Mesenteric fat pad (tissue), 1 donor: ENCODE measurements at places on chromosomes 3 and 15. TPM values are rescaled to one million over a fixed set of nuclear protein-coding genes. Genes with fewer than 3 reads are reported as not detected.

Gene CCR8
- not detected for total RNA-seq

Gene GOLGA8M
- total RNA-seq, result 5.8 TPM

Gene DISP2
- 0.26 TPM for total RNA-seq

- DNase-seq, result no peak
Observed at GRCh38 chr15:100926971-100927756, 8.0 kb downstream of the LRRK1 start.

GRCh38 chr3:63097396-63097795 is 180.7 kb upstream of the SYNPR start:
- no peak for DNase-seq

- DNase-seq, result no peak
Observed at GRCh38 chr3:167110901-167111300, 269.2 kb downstream of the ZBBX start.

DNA sequence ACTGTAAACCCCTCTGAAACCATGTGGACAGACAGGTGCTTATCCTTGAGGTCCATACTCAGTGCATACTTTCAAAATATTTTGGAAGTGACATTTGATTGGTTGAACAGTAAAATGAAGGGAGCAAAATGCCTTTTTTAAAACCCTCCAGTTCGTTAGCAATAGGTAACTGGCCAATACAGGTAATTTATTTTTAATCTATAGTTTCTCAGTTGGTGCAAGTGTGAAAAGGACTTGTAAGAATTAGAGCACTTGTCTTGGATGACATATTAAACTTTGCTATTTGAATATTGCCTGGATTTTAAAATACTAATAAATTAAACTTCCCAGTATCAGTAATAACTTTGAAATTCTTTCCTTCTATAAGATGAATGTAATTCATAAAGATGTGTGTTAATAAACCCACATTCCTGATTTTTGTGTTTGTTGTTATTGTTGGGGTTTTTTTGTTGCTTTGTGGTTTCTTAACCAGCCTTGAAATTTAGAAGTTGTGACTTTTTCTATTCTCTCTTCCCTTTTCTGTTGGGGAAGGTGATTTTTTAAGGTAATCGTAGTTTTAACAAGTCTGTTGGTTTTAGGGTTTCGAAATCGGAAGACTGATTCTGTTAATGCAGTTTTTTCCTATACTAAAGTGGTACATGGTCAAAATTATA is 90.0 kb downstream of the STT3B start:
- no peak for DNase-seq

- DNase-seq, result no peak
Observed at GRCh38 chr3:8560366-8561007, 58.9 kb downstream of the LMCD1 start.

DNA sequence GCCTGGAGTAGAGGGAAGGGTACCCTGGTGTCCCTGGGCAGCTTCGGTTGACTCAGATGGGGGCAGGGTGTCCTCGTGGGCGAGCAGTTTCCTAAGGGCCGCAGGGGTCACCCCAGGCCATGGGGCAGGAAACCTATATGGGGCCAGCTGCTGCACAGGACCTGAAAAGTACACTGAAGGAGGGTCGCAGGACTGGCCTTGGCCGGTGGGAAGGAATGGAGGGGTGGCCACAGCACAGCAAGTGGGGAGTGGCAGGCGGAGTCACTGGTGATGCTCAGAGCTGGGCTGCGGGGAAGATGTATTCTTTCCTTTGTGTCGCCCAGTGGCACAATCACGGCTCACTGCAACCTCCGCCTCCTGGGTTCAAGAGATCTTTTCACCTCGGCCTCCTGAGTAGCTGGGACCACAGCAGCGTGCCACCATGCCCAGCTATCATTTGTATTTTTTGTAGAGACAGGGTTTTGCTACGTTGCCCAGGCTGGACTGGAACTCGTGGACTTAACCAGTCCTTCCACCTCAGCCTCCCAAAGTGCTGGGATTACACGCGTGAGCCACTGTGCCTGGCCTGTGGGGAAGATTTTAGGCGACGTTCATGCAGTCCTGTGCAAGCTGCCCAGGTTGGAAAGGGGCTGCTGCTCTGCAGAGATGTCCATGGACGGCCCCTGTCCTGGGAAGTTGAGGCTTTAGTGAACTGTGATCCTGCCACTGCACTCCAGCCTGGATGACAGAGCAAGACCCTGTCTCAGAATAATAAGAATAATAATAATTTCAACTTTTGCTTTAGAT is 57.2 kb downstream of the EFCAB12 start:
- no peak for DNase-seq

GRCh38 chr3:40550167-40550566 is 25.4 kb downstream of the ZNF621 start:
- no peak for DNase-seq

DNA sequence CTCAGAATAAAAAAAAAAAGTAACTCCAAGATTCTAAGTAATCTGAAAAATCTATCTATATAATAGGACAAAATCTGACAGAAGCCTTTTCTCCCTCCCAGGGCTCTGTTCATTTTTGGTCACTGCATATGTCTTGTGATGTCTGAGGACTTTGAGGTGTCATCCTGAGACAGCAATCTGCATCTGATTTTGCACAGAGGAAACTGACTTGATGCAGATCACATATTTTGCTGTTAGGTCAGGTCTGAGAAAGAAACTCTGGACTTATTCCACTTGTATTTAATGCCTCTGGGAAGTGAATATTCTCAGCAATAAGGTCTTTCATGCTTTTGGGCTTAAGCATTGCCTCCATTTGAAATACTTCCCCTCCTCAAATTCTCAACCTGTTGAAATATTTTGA is 295.2 kb upstream of the THBS1 start:
- no peak for DNase-seq

DNA sequence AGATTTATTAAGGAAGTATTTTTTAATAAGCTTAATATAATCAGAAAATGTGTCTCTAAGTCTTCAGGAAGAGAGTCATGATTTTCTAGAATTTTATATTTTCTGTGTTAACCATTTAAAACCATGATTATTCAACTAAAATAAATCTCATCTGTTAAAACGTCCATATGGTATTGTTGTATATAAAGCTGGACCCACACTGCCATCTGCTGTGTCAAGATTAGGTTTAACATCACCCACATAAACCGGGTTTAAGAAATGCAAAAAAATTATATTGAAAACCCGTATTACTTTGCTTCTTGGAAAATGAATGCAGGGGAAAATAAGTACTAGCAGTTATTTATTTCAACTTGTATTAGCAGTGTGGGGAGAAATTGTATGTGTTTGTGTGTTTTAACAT is 9.5 kb upstream of the CCDC66 start:
- DNase-seq, result no peak

DNA sequence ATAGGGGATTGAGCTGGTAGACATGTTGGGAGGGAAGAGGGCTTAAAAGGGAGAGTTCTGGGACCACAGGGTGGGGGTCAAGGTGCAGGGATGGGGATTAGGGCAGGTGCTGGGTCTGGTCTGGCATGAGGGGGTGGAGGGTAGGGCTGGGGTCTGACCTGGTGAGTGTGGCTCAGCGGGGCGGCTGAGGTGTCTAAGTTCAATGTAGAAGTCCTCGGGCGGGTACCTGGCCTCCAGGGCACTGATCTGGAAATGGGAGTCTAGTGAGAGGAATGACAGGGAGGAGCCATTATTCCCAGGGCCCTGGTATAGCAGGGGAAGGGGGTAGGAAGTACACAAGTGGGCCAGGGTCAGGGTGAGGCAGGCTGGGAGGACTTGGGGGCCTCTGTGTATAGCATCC is 39.6 kb downstream of the RAB11A start:
- no peak for DNase-seq
